Hematopoietic multipotent progenitor cell treated with erythropoietin and hydrocortisone succinate and interleukin-3 and kit ligand, for 15 days (in vitro differentiated cells): ENCODE measurements at places on chromosomes 4 and X.

DNA sequence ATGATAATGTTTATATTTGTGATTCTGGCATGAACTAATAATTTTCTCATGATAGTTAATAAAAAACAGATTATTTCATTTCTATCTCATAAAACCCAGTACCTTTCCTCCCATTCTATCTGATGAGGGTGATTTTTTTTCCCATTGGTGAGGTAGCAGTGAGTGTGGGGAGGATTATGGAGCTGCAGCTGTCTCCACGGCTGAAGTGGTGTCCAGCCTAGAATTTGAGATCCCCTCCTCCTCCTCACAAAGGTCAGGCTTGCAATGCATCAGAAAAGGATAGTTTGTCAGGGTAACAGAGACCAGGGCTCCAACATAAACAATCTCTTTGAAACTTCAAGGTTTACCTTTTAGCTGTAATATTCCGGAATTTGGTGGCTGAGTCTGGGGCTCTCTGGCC is 60.9 kb downstream of the C4orf51 start:
- DNase-seq: no peak

DNA sequence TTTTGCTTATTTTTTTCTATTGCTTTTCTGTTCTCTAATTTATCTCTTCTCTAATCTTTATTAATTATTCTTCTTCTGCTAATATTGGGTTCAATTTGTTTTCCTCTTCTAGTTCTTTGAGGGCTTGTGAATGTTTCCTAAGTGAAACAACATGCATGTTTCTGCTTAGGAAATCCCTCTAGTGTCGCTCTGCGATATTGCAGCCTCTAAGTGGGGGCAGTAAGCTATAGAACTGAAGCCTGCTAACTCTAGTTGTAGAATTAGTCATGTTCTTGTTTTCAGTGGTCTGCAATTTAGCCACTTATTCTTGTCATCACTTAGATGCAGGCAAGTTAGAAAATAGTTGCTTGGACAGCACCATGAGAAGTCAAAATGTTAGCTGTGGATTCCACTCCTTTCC is 222.6 kb downstream of the SPIN4 start:
- DNase-seq: no peak

- no peak for DNase-seq
These were observed 344.6 kb upstream of the SPOCK3 start for GRCh38 chr4:167578906-167579305.

GRCh38 chr4:168632301-168632725 is 135.5 kb downstream of the PALLD start:
- no peak for DNase-seq

- no peak for DNase-seq
These were observed 356.6 kb upstream of the MAGEB2 start for GRCh38 chrX:29858714-29859113.

- no peak for DNase-seq
These were observed 396.0 kb downstream of the PDGFC start for GRCh38 chr4:156575430-156576073.

GRCh38 chrX:23765449-23765848 is 17.5 kb upstream of the SAT1 start:
- no peak for DNase-seq

GRCh38 chrX:2694914-2695267 is 3.8 kb downstream of the CD99 start:
- DNase-seq: no peak

- DNase-seq: no peak
These were observed 54.7 kb upstream of the ZXDA start for GRCh38 chrX:57964975-57965374.

GRCh38 chr4:138181287-138181686 is 60.9 kb downstream of the SLC7A11 start:
- no peak for DNase-seq

DNA sequence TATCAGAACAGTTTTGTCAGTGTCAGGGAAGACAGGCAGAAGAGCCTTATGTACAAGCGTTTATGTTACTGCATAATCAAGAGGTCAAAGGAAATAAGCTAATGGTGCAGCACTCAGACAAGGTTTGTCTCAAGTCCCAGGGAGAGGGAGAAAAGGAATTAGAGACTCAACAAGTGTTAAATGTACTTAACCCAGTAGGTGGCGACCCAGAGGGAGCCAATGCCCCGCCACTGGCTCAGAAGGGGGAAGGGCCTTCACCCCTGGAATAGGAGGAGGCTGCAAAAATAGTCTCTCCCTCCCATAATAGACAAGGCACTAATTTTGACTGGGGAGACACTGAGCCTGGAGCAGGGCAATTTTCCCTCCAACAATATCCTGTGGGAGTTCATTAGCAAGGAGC is 14.1 kb upstream of the PAPSS1 start:
- no peak for DNase-seq

DNA sequence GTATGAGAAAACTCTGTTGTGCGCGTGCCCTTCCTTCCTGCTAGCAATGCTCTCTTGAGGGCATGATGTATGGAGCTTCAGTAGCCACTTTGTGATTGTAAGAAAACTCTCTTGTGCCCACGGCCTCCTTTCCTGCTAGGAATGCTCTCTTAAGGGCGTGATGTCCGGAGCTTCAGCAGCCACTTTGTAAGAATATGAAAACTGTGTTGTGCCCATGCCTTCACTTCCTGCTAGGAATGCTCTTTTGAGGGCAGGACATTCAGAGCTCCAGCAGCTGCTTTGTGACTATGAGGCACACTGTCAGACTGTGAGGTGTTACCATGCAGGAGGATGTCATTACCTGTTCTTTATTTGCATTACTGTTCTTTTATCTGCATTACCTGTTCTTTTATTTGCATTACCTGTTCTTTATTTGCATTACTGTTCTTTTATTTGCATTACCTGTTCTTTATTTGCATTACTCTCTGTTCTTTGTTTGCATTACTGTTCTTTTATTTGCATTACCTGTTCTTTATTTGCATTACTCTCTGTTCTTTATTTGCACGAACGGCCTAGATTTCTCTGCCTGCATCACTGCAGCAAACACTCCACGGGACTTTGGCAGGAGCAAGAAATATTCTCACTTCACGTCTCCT is 166.7 kb downstream of the CRLF2 start:
- DNase-seq: no peak

GRCh38 chr4:138185859-138186645 is 56.1 kb downstream of the SLC7A11 start:
- no peak for DNase-seq

DNA sequence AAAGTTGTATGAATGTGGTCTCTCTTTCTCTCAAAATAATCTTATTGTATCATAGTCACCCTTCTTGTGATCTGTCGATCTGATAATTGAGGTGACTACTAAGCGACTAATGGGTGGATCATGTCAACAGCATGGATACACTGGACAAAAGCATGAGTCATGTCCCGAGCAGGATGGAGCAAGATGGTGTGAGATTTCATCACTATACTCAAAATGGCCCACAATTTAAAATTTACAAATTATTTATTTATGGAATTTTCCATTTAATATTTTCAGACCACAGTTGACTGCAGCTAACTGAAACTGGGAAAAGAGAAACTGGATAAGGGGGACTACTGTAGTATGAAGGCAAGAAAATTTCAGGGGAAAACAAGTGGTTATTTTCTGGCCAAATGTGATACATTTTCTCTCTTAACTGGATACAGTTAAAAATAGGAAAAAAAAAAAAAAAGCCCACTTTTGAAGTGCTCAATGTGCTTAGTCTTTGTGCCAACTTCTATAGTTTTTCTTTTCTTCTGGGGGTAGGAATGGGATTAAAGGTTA is 25.3 kb downstream of the FAM241A start:
- DNase-seq: no peak

DNA sequence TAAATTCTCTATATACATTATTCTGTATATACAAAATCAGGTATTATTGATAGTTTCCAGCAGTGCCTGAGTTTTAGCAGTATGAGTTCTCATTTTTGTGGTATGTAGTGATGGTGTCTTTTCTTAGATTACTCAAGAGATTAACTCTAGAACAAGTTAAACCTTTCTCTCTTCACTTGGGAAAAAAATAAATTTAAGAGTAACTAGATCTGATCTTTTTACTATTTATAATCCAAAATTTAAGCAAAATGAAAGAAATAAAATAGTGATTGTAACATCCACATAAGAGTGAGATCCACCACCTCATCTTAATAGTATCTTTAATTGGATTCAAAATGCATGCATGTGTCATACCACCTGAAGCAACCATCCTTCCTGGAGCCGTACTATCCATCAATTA is 124.1 kb upstream of the DDX3X start:
- no peak for DNase-seq

- DNase-seq: no peak
These were observed 22.4 kb upstream of the RBPJ start for GRCh38 chr4:26298198-26298947.

DNA sequence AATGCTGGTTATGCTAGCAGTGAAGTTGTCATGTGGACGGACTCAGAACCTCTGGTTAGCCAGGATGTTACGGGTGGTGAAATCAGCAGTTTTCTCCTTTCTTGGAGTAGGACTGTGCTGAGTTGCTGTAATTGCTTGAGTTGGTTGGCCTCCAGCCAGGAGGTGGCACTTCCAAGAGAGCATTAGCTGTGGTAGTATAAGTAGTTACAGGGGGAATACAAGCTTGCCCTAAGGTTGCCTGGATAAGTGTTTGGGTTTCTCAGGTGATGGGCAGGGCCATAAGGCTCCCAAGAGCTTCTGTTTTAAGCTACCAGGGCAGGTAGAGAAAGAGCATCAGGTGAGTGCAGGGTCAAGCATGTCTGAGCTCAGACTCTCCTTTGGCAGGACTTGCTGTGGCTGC is 103.0 kb downstream of the ZNF518B start:
- no peak for DNase-seq

GRCh38 chr4:150123087-150123486 is 44.8 kb downstream of the DCLK2 start:
- no peak for DNase-seq

DNA sequence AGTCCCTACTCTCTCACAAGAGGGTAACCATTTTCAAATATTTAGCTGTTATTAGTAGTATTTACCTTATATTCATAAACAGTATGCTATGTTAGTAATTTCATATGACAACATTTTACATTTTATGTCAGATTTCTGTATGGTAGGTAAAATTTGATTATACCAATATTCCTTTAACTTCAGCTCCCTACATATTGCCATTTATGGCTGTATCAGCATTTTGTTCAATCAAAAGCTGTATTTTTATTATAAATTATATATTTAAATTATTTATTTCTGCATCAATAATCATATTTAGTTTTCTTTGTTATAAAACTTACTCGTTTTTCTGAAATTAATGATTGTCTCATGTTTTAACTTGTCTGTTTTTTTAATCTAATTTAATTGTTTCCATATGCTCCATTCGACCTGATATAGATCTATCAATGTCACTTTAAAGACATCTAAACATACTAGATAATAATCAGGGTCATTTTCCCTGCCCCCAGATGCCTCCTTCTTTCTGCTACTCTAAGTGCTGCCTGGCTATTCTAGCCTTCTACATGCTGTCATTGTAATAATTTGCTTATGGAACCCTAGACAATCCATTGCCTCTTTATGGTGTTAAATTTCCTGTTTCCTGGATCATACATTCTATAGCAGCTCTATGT is 1976.7 kb upstream of the ADGRL3 start:
- DNase-seq: no peak

DNA sequence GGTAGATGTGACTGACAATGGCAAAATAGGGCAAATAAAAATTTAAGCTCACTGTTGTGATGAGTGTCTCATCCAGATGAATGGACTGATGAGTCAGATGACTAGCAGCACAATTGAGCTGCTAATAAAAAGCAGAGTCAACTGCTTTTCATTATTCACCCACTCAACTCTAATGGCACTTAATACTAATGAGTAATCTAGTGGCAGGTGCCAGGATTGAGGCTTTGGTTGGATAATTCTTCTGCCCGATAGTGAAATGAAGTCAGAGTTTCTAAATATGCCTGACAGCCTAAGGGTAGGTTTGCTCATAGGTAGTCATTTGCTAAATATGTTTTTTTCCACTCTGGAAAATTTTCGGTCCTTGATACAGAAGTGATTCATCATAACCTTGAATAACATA is 10.4 kb downstream of the OGT start:
- no peak for DNase-seq

DNA sequence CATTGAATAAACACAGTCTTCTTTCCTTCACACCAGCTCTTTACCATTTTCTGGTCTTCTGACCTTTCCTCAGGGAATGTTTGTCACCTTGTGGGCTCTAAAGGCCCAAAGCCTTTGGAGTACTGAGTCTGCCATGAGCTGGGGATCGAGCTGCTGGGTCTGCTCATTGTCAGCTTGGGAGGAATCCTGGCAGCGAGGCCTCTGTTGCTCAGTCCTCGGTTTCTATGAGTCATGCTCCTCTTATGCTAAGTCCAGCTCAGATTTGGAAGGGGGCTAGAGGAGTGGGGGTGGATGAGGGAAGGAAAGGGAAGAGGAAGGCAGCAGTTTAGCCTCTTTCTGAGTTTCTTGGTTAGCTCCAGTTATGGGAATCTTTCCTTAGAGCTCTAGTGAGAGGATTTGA is 31.1 kb downstream of the NHSL2 start:
- no peak for DNase-seq

GRCh38 chrX:73916931-73917667 is 354.1 kb downstream of the CHIC1 start:
- no peak for DNase-seq
